Left ventricle myocardium superior (tissue), 1 donor: ENCODE measurements at places on chromosomes 12 and 14.

GRCh38 chr12:93571925-93572711, at the start of gene SOCS2:
Gene SOCS2, plus strand, starts transcription at chr12:93572675. Its CDS starts 223 bp downstream, at chr12:93572898.
- DNase-seq, result peak; percentile 68

GRCh38 chr12:8870586-8870985, 43.7 kb upstream of the PHC1 start:
- no peak for DNase-seq

DNA sequence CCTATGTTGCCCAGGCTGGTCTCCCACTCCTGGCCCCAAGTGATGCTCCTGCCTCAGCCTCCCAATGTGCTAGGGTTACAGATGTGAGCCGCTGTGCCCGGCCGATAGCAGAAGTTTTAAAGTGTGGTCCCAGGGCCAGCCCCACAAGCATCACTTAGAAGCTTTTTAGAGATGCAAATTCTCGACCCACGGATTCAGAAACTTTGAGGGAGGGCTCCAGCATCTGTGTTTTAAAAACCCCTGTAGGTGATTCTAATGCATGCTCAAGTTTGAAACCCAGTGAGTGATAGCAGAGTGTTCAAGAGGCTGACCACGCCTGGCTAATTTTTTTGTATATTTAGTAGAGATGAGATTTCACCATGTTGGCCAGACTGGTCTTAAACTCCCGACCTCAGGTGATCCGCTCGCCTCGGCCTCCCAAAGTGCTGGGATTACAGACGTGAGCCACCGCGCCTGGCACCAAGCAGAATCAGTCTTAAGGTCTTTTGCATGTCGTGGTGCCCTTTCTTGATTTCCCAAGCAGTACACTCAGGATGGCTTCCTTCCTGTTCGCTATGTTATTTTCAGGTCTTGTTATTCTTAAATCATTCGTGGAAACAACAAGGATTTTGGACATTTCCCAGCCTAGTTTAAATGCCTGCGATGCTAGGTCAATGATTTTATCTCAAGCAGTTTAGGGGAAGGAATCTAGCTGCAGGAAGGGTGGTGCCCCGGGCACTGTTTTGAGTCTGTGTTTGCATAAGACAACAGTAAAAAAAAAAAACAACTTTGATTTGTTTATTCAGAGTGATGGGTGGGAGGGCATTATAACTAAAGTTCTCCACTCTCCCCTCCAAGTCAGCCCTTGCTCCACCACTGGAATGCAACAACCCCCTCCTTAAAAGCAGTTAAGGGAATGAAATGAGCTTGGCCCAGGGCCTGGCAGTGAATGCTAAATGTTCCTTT, 9.2 kb upstream of the RILPL2 start:
- DNase-seq, result peak; percentile 40

DNA sequence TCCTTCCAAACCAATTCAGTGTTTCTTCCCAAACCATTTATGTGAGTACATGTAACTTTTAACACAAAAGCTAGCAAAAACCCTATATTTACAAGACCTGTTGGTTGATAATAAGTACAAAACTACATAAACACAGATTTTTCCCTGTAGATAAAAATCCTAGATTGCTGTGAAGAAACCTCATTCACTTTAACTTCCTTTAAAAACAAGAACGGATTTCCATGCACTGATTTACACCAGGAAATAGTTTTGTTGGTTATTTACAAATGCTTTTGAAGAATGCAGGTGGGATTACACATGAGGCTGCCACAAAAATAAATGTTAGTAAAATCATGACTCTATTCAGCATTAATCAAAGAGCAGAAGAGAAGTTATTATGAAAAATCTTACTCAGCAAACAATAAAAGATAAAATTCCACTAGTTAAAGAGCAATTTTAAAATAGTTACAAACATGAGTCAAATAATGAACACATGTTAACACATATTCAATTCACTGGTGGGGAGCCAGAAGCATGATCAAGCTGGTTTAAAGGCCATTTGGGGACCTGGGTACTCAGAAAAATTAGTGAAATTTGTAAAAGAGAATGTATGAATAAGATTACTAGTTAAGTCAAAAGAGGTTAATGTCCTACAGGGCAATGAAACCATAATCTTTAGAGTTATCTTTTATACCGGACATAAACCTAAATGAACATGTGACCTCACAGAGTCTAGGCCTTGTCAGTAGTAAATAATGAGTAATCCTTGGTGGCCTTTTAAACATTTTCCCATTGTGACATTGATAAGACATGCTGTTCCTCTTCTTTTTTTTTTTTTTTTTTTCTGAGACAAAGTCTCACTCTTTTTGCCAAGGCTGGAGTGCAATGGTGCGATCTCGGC, 79.9 kb downstream of the PHLDA1 start:
- no peak for DNase-seq

DNA sequence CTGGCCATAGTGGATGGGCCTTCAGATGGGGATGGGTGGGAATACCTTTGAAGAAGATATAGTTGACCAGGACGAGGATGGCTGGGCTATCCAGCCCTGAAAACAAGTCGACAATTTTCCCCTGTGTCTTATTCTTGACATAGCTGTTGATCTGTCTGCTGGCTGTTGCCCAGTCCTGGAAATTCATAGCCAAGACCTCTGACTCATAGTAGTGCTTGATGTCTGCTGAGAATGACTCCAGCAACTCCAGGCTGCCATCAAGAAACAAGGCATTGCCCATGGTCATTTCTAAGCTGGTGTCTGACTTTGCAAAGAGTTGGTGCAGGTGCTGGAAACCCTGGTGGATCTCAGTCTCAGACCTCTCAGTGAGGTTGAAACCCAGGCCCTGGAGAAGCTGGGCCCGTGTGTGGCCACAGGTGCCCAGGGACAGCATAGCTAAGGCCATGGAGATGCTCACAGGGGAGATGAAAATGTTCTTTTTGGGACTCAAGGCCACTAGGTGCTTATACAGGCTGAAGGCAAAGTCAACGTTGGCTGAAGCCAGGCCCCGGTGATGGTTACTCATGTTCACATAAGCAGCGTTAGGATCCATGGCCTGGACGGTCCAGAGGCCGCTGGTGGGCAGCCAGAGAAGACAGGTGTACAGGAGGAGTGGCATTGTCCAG, 9.0 kb downstream of the SERPINA6 start:
- no peak for DNase-seq

GRCh38 chr14:41604721-41605531, 1.8 kb upstream of the LRFN5 start:
- peak; percentile 67 for DNase-seq

DNA sequence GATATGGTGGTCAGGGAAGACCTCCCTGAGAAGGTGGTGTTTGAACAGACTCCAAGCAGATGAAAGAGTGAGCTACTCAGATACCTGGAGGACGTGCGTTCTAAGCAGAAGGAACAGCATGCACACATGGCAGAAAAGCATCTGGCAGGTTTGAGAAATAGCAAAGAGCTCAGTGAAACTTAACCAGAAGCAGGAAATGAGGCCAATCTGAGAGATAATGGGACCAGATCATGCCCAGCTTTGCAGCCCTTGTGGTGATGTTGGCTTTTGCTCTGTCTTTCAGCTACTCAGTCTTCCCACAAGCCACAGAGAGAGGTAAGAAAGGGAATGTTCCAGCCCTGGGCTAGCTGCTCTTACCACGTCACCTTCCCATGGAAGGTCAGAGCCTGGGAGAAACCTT, 176.3 kb upstream of the GSC start:
- no peak for DNase-seq

GRCh38 chr12:76874491-76875190, 4.2 kb downstream of the CSRP2 start:
- DNase-seq, result no peak

- DNase-seq, result no peak
Observed at GRCh38 chr14:42421377-42422078, 814.9 kb downstream of the LRFN5 start.

- no peak for DNase-seq
Observed at GRCh38 chr14:51202914-51203665, 37.0 kb upstream of the TMX1 start.

DNA sequence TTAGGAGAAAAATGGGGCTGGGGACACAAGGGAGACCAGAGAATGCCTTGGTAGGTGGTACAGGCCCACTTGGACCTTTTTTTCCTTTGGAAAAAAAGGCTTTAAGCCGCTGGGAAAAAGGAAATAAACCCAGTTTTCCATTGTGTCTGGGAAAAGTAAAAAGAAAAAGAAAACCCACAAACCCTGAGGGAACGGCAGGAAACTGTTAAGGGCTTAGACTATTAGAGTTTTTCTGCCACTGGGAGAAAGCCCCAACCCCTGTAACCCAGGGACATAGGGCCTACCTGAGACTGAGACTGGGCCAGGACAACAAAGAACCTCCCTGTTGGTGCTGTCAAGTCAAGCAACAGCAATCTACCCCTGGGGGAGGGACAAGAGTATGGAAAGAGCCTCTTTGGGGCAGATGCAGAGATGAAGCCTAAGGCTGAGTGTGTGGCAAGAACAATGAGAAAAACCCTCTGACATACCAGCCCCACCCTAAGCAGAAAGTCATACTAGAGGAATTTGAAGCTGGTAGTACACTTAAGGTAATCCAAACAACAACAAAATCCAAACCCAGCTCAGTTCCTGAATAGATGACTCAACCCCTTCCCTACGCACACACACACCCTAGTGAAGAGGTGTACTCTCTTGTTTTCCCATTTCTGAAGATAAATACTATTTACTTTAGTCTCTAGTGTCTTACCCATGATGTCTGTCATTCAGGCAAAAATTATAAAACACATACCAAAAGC, 22.8 kb downstream of the ATF1 start:
- no peak for DNase-seq

- DNase-seq, result no peak
Observed at GRCh38 chr14:93731753-93732152, 56.5 kb downstream of the PRIMA1 start.

GRCh38 chr14:94368243-94368590, 20.2 kb downstream of the SERPINA1 start:
- DNase-seq, result no peak

GRCh38 chr14:22418631-22419030, 170.4 kb downstream of the DAD1 start:
- no peak for DNase-seq

DNA sequence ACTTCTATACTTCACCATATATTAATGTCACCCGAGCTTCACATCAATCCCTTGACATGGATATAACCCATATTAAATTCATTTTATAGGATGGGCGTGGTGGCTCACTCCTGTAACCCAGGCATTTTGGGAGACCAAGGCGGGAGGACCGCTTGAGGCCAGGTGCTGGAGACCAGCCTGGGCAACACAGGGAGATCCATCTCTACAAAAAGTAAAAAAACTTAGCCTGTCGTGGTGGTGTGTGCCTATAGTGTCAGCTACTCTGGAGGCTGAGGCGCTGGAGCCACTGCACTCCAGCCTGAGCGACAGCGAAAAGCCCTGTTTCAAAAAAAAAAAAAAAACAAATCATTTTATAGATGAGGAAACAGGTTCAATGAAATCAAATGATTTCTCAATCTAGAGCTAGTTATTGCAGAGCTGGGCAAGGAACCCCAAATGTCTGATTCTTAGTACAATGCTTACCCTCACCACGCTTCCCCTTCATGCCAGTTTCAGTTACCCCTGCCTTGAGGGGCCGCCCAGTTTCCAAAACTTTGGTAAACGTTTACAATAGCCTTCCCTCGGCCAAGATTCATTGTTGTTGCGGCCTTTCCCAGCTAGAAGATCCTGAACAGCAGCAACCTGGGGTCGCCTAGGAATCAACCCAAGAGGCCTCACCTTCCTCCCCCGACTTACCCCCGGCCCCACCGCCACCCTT, 751 bp downstream of the PSMB5 start:
- no peak for DNase-seq

DNA sequence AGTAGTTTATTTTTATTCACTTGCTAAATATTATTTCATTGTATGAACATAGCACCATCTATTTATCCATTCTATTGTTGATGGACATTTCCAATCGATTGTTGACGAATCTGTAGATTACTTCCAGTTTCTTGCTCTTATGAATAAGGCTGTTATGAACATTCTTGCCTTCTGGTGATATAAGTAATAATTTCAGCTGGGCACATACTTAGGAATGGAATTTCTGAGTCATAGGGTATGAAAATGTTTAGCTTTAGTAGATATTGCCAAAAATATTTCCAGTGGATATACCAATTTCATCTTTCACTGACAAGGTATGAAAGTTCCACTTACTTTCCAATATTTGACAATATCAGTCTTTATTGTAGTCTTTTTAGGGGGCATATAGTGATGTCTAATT, 468.5 kb downstream of the ETNK1 start:
- DNase-seq, result no peak

- DNase-seq, result no peak
Observed at GRCh38 chr12:61414470-61414869, 845.7 kb upstream of the USP15 start.

GRCh38 chr12:21334771-21335325, at the start of gene SLCO1A2:
Gene SLCO1A2, minus strand, starts transcription at chr12:21334917. Its CDS starts 270 bp downstream, at chr12:21334647.
- no peak for DNase-seq

DNA sequence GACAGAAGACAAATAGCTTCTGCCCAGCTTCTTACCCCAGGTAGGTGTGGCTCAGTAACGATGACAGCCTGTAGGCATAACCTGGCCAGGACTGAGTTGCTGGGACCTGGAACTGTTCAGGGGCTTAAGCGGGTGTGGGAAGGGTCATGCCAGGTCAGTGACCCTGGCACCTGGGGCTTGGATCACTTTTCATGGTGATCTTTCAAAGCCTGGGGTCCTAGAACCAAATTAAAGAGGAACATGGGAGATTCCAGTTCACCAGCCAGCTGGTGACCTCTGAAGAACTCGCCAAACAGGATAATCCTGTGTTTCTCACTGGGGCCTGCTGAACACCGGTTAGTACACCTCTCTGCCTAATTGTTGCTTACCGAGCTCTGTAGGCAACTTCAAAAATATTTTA, 102.6 kb upstream of the LMNTD1 start:
- DNase-seq, result no peak

DNA sequence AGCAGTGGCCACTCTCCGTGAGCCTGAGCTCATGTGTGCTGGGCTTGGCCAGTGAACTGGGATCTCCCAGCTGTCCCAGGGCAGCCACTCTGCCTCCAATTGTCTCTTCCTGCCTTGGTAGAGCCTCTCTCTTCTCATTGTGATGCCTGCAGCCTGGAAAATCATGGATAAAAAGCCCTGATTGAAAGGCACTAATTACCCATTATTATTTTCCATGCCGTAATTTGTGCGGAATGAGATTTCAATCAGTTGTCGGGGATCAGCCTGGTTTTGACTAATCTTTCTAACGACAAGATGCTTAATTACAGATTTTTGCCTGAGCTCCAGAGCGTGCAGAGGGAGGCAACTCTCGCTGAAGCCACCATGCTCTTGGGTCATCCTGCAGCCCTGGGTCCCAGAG, 52.7 kb downstream of the ESRRB start:
- DNase-seq, result no peak

DNA sequence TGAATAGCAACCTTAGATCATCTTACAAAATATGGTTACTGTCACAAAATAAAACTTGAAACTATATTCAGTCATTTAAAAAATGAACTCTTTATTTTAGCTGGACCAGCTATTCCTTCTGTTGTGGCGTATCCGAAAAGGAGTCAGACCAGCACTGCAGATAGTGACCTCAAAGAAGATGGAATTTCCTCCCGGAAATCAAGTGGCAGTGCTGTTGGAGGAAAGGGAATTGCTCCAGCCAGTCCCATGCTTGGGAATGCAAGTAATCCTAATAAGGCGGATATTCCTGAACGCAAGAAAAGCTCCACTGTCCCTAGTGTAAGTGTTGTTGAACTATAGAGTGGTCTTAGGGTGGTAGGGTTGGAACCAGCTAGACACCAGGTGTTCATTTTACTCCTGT, 47.7 kb downstream of the CKB start:
- no peak for DNase-seq

GRCh38 chr12:102429211-102430154, 50.9 kb downstream of the IGF1 start:
- DNase-seq, result peak; percentile 33
